ENCODE measurements at places on chromosomes 12 and 14. TPM values are rescaled to one million over a fixed set of nuclear protein-coding genes. Genes with fewer than 3 reads are reported as not detected.

- DNase-seq: no peak
Observed at GRCh38 chr14:50831726-50832168, 785 bp upstream of the NIN start.

DNA sequence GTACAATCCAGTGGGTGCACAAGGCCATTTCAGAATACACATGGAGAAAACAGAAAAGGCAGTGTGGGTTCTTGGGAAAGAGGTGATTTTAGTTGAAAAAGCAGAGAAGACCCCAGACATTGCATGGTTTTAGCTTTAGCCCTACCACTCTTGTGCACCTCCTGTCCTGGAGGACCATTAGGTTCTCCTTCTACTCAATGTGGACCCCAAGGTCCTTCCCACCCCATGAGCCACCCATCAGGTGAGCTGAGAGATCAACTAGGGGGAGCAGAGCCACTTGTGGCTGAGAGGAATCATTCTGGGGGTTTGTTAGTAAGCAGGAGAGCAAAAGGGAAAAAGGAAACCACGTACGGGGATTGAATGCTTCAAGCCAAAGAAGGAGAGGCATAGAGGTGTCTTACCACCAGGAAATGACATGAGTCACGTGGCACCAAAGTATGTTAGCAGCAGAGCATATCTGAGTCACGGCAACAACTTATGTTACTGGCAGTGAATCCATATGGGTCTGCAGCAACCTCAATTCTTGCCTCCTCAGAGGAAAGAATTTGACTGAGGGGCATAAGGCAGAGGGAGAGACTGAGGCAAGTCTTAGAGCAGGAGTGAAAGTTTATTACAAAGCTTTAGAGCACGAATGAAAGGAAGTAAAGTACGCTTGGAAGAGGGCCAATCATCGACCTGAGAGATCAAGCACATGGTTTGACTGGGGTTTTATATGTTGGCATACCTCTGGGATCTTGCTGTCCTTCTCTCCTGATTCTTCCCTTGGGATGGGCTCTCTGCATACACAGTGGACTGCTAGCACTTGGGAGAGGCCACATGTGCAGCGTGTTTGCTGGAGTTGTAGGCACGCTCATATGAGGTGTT, 73.9 kb downstream of the HSD17B6 start:
- DNase-seq: no peak

DNA sequence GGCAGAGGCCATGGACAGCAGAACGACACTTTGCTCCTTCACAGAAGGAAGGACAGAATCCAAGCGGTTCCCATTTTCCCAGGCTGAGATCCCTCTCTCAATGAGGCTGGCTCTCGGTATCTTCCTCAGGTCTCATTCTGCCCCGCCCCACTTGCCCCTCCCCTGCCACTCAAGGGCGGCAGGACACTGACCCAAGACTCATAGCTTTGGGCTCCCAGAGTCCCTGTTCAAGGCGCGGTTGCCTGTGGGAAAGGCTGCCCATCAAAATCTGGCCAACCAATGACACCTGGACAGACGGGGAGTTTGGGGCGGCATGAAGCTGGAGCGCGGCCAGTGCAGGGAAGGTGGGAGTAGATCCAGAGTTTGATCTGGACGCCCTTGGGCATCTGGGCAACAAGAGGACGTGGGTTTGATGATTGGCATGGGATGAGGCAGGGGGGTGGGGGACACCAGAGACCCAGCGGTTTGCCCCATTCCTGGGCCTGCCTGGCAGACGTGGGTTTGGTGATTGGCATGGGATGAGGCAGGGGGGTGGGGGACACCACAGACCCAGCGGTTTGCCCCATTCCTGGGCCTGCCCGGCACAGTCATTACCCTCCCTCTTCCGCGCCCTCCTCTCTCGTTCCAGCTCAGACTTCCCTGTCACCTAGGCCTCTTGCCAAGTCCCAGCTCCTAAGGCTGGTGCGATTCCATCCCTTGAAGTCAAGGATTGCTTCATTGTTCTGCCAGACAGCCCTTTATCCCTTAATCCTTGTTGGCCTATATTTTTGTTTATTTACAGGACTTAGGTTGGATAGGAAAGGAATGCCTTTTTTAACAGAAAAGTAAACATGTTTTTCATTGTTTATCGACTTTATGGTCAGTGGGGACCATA, 92.1 kb downstream of the NINJ2 start:
- DNase-seq: peak; percentile 64

DLGAP5 gene
- total RNA-seq: not detected

MSI1 gene
- total RNA-seq: 0.22 TPM

DNA sequence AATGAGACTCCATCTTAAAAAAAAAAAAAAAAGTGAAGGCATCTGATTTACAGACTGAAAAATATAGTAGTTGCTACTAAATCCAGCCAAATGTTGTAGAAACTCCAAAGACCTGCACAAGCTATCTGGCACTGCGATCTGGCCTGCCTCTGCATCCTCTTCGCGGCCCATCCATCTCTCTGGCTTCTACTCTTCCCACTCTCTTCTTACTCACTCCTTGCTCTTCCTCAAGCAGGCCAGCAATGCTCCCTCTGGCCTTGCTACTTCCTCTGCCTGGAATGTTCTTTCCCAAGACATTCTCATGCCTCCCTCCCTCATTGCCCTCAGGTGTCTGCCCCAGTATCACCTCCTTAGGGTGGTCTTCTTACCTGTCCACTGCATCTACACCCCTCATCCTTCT, 9.7 kb upstream of the CRY1 start:
- DNase-seq: no peak

DNA sequence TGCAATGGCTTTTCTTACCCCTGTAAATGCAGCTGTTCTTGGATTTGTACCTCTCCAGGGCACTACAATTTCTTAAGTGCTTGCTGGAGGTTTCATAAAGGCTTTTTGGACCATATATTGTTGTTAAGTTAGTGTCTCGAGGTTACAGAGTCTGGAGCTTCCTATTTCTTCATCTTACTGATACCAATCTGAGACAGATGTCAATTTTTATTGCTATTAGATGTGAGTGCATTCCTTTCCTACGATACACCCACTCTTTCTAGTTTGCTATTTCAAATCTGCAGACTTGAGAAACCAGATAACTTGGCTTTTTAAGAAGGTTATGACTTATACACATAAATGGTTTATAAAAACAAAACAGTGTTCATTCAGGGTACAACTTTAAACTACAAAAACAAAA, 2.1 kb downstream of the NOXRED1 start:
- no peak for DNase-seq

- DNase-seq: no peak
Observed at GRCh38 chr14:96198430-96199130, 6.1 kb upstream of the BDKRB2 start.

SOCS2 gene
- total RNA-seq: 76.8 TPM

SLCO1B1 gene
- 0.78 TPM for total RNA-seq

GPR137C gene
- 0.59 TPM for total RNA-seq

DNA sequence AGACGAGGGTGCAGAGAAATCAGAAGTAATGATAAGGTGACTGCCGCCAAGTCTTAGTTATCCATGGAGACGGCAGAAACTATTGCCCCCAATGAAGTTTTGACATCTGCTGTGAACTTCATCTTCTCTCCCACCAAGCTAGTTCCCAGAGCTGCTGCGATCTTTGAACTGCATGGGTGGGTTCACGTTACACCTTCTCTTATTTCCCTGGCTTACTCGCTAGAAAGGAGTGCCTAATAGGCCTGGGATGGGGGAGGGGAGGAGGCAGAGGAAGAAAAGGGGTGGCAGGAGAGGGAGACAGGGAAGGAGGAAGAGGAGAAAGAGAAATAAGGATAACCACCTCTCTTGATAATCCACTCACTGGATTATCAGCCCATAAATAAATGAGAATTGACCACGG, 157.1 kb downstream of the NTF3 start:
- no peak for DNase-seq

DNA sequence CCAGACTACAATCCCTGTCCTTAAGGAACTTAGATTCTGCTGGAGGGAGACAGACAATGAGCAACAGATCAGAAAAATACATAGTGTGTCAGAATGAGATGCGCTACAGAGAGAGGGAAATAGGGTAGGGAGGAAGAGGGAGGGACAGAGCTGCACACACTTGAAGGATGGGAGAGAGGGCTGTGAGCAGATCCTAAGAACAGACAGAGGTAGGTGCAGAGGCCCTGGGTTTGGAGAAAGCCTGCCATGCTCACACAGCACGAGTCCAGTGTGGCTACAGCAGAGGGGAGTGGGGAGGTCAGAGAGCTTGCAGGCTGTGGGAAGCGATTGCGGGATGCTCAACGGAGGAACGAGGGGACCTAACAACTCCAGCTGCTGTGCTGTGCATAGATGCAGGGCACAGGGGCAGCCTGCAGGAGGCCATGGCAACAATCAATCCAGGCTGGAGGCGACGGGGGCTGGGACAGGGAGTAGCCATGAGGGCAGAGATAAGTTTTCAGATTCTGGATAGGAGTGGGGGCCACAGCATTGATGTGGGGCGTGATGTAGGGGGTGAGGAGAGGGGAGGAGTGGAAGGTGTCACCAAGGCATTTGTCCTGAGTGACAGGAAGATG, 20.7 kb downstream of the FAIM2 start:
- no peak for DNase-seq

KRT6C gene
- total RNA-seq: not detected

GRCh38 chr12:57519796-57520052, 590 bp downstream of the DDIT3 start:
- DNase-seq: no peak

DNA sequence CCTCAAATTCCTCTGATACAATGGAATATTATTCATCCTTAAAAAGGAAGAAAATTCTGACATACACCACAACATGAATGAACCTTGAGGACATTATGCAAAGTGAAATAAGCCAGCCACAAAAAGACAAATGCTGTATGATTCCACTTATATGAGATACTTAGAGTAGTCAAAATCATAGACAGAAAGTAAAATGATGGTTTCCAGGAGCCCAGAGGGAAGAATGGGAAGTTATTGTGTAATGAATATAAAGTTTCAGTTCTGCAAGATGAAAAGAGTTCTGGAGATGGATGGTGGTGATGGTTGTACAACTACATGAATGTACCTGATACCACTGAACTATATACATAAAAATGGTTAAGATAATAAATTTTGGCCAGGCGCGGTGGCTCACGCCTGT, 18.3 kb downstream of the VWF start:
- no peak for DNase-seq

DNA sequence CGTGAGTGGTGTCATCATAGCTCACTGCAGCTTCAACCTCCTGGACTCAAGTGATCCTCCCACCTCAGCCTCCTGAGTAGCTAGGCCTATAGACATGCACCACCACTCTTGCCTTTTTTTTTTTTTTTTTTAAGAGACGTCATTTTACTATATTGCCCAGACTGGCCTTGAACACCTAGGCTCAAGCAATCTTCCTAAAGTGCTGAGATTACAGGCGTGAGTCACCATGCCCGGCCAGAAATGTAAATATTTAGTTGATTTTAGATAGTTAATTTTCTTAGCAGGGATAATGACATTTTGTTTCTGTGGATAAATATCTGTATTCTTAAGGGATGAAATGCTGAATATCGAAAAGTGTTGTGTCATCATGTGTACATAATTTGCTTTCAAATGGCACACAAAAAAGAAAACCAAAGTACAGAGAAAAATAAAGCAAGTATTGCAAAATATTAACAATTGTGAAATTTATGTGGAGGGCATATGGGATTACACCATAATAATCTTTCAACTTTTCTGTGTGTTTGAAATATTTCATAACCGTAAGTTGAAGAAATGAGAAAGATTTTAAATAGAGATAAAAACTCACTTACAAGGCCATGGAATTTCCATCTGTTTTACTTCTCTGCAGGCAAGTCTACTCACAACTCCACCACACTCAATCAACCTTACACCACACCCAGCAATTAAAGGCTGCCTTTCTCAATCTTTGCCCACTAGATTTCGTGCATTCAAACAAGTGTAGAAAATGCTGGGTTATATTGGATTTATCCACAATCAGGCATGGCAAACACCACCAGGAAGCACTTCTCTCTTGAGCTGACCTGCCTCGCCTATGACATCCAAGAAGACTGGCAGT, 93.7 kb downstream of the SPTSSA start:
- no peak for DNase-seq

DNA sequence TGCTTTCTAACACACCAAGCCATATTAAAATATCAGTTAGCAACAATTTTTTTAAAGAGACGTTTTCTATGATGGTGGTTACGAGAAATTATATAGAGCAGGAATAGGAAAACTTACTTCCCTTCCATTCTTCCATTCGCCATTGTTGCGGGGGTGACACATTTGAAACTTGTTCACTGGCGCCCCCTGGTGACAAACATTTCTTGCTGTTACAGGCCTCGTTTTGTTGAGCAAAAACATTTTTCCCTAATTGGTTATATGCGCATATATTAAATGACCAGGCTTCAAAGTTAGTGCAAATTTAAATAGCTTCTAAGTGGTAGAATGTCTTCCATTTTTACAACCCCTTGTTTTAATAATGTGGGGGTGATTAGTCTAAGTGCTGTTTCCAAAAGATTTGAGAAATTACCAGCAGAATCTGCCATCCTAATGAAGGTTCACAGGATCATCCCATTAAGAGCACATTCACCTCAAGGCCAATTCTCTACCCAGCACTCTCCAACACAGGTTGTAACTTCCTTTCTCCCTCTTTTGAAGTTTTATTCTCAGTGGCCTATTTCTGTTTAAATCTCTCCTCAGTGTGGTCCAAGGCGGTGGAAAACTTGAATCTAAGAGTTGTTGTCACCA, 1124.7 kb downstream of the FLRT2 start:
- peak; percentile 61 for DNase-seq

- no peak for DNase-seq
Observed at GRCh38 chr12:95291501-95291900, 73.9 kb downstream of the VEZT start.

INHBC gene
- total RNA-seq: not detected

- DNase-seq: peak; percentile 69
Observed at GRCh38 chr12:6765634-6766581, at the start of gene PTMS. Gene PTMS, plus strand, starts transcription at chr12:6766363. Its CDS starts 343 bp downstream, at chr12:6766706.

GRCh38 chr14:28493516-28493915, 273.1 kb upstream of the FOXG1 start:
- no peak for DNase-seq

DNA sequence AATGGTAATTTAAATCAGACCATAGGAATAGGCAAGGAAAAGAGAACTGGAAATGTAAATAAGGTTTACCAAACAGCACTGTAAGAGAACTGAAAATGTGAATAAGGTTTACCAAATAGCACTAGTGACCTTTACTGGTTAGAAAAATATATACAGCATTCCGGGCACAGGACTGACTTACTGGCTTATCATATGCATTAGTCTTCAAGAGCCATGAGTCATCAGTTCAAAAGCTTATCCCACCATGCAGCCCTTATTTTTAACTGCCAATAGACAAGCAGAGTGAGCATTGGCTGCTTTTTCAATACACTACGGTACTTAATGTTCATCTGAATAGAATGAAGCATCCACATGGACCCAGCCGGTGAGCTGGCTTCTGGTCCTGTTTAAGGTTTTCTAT, 13.0 kb upstream of the NELL2 start:
- DNase-seq: no peak

GLIPR1 gene
- total RNA-seq: 6.3 TPM

FOXA1 gene
- not detected for total RNA-seq

- no peak for DNase-seq
Observed at GRCh38 chr14:84871734-84872133, 658.2 kb upstream of the FLRT2 start.

TSPAN9 gene
- total RNA-seq: 32.6 TPM

HOTAIR gene
- total RNA-seq: 0.30 TPM

ABCB9 gene
- 11.4 TPM for total RNA-seq
